ENCODE measurements at places on chromosomes 16 and 17. TPM values are rescaled to one million over a fixed set of nuclear protein-coding genes. Genes with fewer than 3 reads are reported as not detected.

AATK gene
- polyA plus RNA-seq: 40.1 TPM

RAI1 gene
- 21.1 TPM for polyA plus RNA-seq

GRCh38 chr17:48406936-48407567 is 23.0 kb downstream of the SKAP1 start:
- DNase-seq: no peak

- DNase-seq: peak; percentile 72
Measured at GRCh38 chr17:29574732-29575510, 6.4 kb downstream of the TP53I13 start.

- DNase-seq: peak; percentile 28
Measured at GRCh38 chr17:55577687-55578086, 66.4 kb upstream of the SMIM36 start.

DNA sequence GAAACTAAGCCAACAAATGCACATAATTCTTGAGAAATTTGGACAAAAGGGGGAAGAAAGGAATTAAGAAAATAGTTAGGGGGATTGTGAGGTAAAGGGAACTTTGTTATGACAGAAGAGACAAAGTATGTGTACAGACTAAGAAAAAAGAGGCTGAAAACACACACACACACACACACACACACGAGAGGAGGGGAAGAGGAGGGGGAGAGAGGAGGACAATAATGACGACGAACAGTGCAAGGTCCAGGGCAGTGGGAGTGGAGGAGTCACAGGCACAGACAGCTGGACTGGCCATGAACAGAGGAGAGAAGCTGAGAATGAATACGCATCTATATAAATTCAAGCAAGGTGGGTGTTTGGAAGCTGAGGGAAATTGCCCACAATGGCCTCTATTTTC is 44.6 kb downstream of the MARVELD3 start:
- no peak for DNase-seq

- no peak for DNase-seq
Measured at GRCh38 chr17:3924512-3925350, 8.5 kb upstream of the P2RX1 start.

All from pancreas (tissue), 10 donors.